ENCODE measurements at places on chromosomes 3 and 15.

GRCh38 chr3:147941969-147942368 lies 532.8 kb downstream of the ZIC1 start:
- no peak for DNase-seq

- DNase-seq: no peak
Measured at GRCh38 chr3:140244893-140245292, 309.9 kb downstream of the CLSTN2 start.

GRCh38 chr3:28743831-28744230 lies 395.2 kb upstream of the AZI2 start:
- no peak for DNase-seq

GRCh38 chr3:73435055-73435454 lies 189.7 kb downstream of the PDZRN3 start:
- DNase-seq: no peak

DNA sequence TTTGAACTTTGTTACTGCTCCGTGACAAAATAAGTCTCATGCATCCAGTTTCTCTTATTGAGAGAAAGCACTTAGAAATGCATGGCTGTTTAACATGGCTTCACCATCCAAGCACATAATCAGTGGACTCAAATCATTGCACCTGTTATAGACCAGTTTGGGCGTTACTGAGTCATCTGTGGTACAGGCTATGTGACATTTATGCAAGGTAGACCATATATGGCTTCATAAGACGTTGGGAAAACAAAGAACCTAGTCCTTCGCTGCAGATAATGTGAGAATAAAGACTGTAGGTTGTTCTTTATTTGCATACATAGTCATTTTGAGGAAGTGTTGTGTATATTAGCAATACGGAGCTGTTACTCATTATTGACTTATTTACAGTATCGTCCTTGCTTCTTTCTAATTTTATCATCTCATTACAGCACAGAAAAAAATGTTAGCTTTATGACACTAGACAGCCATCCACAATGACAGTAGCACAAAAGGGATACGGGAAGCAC lies 374.7 kb downstream of the IL5RA start:
- no peak for DNase-seq

- DNase-seq: no peak
Measured at GRCh38 chr15:83587091-83587490, 66.8 kb upstream of the ADAMTSL3 start.

DNA sequence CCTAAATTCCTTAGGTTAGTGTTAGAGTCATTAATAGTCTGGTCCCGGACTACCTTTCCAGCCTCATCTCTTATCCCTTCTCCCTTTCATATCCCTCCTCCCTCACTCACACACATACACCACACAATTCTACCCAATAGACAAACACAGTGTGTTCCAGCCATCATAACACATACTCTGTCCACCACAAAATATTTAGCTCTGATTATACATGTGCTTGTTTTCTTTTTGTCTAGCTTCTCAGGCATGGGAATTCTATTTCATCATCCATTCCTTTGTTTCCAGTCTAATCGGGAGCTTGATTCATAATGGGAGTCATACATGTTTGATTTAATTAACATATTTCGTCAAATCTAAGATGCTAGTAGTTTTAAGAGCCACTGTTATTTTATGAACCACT lies 161.8 kb upstream of the BFSP2 start:
- DNase-seq: no peak

GRCh38 chr3:27544372-27544865 lies 60.2 kb upstream of the SLC4A7 start:
- no peak for DNase-seq

- no peak for DNase-seq
Measured at GRCh38 chr3:50194128-50194902, 2.9 kb downstream of the GNAT1 start.

DNA sequence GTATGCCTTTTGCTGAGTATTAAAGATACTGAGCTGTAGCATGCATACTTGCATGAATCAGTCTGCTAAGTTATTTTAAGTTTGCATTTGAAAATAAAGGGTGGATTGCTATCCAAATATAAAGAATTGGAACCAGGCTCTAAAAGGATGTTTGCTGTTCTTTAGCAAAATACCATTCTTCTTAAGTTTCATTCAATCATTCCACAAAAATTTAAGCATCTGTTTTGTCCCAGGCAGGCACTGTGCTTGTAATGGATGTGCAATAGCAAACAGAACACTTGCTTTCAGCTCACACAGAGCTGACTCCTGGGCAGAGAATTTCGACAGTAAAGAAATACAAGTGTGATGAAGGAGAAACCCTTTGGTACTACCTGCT lies 151.1 kb downstream of the PGPEP1L start:
- DNase-seq: no peak

- DNase-seq: no peak
Measured at GRCh38 chr3:88440701-88441100, 290.9 kb downstream of the C3orf38 start.

DNA sequence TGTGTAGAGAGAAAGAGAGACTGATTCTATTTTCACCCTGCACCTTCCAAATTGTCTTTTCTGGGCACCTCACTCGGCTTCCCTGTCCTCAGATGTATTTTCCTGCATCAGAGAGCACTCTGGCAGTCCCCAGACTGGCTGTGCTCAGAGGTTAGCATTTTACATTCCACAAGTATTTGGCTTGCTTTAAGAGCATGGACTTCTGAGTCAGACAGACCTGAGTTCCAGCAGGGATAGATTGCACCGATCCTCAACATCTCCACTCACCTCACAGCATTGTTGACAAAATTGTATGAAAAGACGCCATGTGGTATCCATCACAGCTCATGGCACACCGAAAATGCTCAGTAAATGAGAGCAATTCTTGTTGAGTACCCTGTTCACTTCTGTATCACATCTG lies 45.6 kb downstream of the SST start:
- no peak for DNase-seq

GRCh38 chr15:31845791-31846190 lies 184.5 kb upstream of the CHRNA7 start:
- DNase-seq: no peak

GRCh38 chr3:185976977-185977678 lies 39.3 kb upstream of the TRA2B start:
- no peak for DNase-seq

DNA sequence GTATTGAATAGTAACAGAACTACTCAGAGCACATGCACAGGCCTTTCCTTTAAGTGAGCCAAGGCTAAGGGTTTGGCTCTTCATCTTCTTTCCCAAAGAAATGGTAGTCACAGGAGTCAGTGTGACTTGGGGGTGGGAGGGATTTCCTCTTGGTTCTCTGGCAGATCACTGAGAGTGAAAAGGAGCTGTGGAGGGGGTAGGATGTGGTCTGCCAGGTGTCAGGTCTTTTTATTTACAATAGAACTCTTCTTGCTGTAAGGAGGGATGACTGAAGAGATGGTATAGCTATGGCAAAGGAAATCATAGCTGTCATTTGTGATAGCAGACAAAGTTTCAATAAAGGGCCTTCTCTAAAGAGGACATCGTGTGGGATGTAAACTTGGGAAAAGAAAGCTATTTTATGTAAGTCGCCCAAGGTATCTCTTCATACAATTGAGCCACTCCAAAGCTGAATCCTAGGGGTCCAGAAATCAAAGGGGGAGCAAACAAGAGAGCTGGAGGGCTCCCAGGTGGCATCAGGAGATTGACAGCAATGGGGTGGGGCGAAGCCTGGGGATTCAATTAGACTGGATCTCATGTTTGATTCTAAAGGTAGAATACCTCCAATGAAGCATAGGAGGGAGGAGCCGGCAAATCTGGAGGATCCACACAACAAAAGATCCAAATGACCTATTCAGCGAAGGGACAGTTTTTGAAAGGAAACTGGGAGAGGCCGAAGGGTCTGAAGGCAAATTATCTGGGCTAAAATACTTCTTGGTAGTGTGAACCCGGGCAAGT lies 20.0 kb upstream of the CHD2 start:
- no peak for DNase-seq

- no peak for DNase-seq
Measured at GRCh38 chr3:78260388-78260787, 1220.5 kb downstream of the ROBO2 start.

DNA sequence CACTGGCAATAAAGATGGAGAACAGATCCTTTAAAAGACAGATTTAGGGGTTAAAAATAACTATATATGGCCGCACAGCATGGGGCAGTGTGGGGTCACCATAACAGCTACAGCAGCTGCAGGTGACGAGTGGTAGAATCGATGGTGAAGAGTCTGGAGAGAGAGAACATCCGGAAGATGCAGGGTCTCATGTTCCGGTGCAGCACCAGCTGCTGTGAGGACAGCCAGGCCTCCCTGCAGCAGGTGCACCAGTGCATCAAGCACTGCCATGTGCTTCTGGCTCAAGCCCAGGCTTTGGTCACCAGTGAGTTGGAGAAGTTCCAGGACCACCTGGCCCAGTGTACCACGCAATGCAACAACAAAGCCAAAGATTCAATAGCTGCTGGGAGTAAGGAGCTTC lies 93.7 kb upstream of the IMPG2 start:
- DNase-seq: no peak

- no peak for DNase-seq
Measured at GRCh38 chr15:65712415-65712814, 79.7 kb downstream of the DENND4A start.

DNA sequence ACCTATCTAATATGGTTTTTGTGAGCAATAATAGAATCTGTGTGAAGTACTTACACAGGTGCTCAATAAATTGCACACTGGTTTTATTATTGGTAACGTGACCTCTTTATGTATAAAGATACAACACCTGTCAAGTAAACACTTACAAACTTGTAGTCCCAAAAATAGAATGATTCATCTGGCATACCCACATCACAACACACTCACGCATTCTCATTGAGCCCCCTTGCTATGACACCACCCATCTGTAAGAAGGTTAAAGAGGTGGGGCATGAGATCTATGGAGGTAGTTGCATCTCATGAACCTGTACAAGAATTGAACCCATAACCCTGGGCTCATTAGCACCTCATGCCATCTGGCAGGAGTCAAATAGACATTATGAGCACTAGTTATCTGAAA lies 134.9 kb upstream of the THBS1 start:
- DNase-seq: no peak

DNA sequence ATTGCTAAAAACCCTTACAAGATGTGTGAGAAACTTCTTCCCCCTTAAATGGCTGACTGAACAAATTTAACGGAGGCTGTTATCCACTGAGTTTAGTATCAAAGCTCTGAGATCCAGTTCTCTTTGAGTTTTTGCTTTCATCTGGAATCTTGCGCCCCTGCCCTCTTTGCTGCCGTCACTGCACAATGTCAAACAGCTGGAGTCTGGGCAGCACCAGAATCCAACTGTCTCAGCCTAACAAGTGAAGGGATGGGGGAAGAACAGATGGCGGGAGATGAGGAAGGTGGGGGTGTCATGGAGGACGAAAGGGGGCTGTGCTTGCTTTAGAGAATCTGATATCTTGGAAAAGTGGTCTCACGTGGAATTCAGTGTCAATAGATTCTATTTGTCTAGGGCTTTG lies 7.0 kb upstream of the BOC start:
- DNase-seq: no peak

- no peak for DNase-seq
Measured at GRCh38 chr15:42367041-42367440, 7.7 kb downstream of the CAPN3 start.

- DNase-seq: no peak
Measured at GRCh38 chr3:46845397-46845859, 17.8 kb downstream of the MYL3 start.

DNA sequence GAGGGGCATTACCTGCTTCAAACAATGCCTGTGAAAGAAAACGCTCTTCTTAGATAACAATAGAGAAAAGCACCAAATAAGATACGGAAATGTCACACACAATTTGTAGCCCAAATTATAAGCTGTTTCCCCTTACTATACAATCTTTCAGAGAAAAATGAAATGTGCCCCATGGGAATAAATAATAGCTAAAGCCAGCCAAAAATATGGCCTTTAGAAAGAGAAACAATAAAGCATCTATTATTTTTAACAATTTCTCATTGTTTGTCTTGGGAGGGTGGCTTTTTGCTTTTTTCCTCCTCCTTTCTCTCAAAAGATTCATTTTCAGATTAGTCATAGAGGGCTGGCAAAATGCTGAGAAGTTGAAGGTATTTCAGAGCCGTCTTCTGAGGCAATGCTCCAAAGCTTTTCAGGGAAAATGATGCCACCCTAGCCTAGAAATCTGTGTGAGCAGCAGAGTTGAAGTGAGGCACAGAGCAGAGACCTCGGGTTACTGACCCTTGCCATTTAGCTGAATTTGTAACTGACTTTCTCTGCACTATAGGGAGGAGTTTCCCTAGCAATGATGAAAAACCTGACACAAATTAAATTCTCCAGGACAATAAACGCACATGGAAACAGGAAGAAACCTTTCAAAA lies 86.3 kb upstream of the PRICKLE2 start:
- DNase-seq: no peak

DNA sequence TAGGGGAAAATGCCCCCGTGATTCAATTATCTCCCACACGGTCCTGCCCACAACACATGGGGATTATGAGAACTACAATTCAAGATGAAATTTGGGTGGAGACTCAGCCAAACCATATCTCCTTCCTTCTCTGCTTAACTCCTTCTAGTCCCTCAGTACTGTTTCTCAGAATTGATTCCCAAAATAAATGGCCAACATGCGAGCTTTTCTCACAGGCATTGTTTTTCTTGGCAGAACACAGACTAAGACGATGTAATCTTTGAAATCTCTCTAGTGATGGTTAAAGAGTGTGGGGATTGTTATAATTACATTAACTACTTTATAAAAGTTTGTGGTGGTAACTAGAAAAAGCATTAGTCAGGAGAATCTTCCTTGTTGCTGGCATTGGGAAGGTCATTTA lies 366.5 kb downstream of the LPP start:
- no peak for DNase-seq

DNA sequence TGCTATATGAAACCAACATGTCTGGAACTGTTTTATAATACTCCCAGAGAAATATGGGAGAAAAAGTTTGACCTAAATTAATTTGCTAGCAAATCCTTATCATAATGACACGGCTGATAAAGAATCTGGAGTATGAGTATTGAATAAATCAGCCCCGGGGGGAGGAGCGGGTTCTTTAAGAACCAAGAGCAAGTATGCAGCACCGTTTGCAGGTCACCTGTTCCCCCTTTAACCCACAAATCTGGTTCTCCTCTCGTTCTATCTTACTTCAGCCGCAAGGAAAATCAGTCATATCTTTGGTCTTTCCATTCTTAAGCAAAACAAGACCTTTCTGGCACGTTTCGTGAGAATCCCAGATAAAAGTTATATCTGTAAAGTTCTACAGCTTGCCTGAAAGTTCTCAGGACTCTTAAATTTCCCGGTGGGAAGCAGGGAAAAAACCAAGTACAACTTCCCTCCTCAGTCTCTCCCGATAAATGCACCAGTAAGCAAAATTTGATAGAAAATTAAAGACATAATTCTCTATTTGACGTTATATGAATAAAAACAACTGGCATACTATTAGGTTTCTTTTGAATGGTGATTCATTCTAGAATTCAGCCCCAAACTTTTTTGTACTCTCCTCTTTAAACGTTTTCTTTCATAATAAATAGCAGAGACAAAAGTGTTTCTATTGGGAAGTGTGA lies 348.6 kb downstream of the ZBBX start:
- DNase-seq: no peak

Data from SW 1271 (cell line).